ENCODE measurements at places on chromosomes 6 and 20.

- no peak for DNase-seq
These were observed 370.7 kb downstream of the GJA1 start for GRCh38 chr6:121806116-121806515.

DNA sequence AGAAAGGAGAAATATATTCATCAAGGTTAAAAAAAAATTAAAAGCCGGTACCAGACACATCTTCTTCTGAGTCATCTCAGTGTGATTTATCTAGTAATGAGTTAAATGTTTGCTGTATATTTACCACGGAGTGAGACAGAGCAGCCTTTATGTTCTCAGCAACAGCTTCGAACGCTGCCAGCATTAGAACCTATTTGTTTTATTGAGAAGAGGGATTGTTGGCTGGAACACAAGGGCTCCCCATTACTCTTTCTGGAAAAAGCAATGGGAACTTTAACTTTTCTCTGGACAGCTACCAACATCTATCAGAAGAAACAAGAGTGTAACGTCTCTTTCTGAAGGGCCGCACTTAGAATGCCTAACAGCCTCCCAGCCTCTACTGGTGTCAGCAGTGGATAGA lies 105.3 kb upstream of the TAB2 start:
- DNase-seq: no peak

- no peak for DNase-seq
These were observed 33.1 kb downstream of the MDFI start for GRCh38 chr6:41671376-41671775.

DNA sequence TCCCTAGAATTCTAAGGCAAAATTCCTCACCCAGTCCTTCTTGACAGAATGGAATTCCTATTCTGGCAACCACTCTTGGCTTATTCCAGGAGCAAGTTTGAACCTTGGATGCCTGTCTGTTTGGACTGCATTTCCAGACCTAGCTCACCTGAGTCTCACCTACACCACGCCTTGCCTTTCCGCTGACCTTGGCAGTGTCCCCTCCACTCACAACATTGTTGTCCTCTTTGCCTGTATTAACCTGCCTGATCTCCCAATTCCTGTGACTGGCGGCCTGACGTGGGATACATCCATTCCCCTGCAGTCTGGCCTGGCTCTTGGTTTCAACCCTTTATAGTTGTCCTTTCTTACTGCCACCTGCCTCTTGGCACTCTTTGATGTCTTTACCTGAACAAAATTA lies 281.4 kb upstream of the SOX4 start:
- DNase-seq: no peak

- DNase-seq: no peak
These were observed 27.7 kb downstream of the GNAS-AS1 start for GRCh38 chr20:58822748-58823730.

DNA sequence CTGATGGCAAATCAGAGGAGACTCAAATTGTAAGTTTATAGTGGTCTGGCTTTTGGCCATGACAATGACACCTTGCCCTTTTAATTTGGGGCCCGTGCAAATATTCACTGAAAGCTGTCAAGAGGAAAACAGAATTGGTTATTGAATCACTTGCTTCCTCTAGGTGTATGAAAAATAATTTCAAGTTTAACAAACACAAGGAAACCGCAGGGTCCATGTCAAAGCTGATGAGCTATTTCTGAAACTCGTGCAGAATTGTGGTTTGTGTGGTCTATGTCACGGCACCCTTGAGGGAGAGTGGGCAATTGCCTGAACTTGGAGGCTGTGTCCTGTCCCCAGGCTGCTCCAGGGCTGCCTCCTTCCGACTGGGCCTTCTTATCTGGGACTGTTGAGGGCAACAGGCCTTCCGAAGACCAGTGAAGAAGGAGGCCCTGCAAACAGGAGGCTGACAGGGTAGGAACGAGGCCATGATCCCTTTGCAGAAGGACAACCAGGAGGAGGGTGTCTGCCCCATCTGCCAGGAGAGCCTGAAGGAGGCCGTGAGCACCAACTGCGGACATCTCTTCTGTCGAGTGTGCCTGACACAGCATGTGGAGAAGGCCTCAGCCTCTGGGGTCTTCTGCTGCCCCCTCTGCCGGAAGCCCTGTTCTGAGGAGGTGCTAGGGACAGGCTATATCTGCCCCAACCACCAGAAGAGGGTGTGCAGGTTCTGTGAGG lies 788 bp downstream of the TRIM40 start:
- DNase-seq: no peak

- DNase-seq: no peak
These were observed 101.3 kb downstream of the RTN4IP1 start for GRCh38 chr6:106527979-106528378.

GRCh38 chr6:104644848-104645247 lies 214.9 kb downstream of the HACE1 start:
- DNase-seq: no peak

DNA sequence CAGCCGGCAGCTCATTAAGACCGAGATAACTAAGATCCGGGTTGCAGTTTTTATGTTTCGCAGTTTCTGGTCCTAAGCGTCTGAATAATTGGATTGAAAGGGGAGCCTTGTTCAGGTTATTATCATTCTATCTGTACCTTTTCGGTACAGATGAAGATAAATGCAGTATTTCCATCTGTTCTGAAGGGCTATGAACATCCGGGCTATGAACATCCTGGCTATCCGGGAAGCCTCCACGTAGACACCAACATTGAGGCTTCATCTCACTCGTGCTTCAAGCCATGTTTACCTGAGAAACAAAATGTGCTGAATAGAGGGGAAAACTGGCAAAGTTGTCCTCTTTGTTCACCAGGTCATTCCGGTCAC lies 399 bp upstream of the REPS1 start:
- no peak for DNase-seq

- DNase-seq: no peak
These were observed 11.8 kb upstream of the ZNF76 start for GRCh38 chr6:35247642-35248231.

- DNase-seq: no peak
These were observed 67.7 kb upstream of the CD93 start for GRCh38 chr20:23153696-23154341.

DNA sequence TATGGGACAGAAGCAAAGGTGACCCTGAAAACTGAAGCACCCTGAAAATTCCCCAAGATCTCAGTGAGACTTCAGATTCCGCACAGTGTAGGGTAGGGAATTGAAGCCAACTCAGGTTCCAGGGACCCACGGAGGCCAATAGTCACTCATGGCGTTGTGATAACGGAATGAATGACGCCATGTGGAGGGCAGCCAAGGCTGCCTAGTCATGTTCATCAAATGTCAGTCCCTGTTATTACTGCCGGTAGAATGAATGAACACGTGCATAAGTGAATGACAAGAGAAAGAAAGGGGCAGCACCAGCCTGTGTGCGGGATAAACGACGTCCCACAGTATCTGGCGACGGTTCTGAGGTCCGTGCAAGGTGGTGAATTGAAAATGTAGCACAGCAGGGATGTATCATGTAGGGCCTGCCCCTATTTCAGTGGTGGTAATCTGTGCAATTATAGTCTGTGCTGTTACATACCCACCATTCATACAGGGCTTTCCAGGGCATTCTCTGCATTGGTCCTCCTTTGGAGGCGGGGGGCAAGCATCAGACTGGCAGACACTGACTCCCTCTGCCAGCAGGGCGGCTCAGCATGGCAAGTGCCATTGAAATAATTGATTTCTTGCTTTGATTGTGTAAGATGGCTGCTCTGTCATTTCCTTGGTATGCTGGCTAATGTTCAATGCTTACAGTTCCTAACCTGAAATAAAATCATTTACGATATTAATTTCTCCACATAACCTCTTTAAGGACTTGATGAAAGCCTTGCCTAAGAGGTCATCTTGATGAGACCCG lies 386.9 kb downstream of the CDH4 start:
- no peak for DNase-seq

- DNase-seq: peak; percentile 97
These were observed at the start of gene ZMYND8 for GRCh38 chr20:47356526-47357295. ZMYND8 (minus strand) TSS chr20:47356699; CDS start chr20:47356670, 29 bp downstream.

DNA sequence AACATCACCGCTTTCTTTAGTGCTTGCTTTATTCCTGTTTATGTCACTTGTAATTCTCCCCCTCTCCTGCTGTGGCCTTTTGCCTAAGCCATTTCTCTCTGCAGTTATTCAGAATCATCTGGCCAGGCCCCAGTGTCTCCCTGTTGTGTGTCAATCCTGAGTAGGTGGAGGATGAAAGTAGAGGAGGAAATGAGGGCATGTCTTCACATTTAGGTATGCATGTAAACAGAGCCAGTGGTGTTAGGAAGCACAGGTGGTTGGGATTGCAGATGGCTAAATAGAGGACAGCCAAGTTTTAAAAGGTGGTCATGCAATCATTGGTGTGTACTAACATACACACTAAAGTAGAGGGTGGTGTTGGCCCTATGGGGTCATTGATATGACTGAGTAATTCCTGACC lies 5.2 kb downstream of the PRSS35 start:
- DNase-seq: no peak

DNA sequence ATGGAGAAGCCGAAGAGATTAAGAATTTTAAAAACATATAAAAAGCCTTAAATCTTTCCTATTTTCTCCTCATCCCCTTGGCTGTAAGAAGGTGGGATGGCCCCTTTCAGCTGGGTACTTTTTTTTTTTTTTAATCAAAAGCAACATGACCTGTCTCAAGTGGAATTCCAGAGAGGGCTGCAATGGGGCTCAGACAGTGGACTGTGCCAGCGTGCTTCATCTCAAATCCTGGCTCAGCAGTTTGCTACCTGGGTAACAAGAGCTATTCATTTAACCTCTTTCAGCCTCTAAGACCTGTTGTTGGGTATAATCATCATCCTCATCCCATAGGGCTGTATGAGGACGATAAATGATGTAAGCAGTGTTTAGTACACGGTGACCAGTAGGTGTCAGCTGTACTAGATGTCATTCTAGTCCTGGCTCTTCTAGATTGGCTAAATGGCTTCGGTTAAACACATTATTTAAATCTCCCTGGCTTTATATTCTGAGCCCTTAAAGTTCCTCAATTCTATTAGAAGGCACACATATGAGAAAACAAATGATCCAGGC lies 6.9 kb upstream of the PPP1R3G start:
- no peak for DNase-seq

DNA sequence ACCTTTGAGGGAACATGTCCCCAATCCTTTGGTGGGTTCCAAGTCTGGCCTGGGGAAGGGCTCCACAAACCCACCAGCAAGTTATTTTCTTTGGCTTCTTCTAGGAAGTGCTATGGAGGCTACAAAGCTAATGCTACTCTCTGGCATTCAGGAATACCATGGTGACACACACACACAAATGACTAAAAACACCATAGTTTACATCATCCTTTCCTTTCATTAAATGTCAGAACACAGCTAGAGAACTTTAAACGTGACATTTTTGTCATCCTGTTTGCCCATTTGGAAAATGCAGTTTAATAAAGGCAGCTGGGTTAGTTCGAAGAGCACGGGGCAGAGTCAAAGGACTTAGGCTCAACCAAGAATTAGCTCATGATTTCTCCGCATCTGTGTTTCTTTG lies 40.2 kb upstream of the PROKR2 start:
- DNase-seq: no peak

DNA sequence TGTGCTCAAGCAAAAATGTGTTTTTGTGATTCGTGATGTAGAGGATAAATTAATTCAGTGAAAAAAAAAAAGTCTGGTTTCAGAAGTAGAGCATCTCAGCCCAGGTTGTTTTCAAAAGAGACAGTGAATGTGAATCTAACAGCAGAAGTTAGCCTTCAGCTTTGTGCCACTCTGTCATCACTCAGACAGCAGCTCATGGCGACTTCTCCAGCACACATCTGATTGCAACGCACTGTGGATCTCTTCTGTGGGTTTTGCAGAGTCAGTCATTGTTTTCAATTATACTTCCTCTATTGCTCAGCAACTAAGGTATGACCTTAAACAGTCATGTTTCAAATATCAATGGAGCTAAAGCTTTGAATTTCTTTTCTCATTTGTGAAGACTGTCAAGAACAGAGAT lies 335.5 kb upstream of the POU3F2 start:
- DNase-seq: no peak

- DNase-seq: no peak
These were observed 715.0 kb downstream of the TFAP2A start for GRCh38 chr6:9699888-9700287.

DNA sequence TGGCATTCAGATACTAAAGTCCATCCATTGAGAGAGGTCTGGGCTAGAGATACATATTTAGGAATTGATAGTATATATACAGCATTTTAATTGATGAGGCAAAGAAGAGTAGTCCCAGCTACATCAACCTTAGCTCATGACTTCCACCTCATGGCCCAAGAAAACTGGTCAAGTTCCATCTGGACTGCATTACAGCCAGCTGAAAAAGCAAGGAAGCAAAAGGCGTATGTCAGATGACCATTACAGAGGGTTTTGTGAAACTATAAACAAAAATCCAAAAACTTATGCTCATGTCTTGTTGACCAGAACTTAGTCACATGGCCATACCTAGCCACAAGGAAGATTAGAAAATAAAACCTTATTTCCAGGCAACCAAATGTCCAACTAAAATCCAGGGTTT lies 46.8 kb upstream of the RNF146 start:
- DNase-seq: no peak

- no peak for DNase-seq
These were observed 102.8 kb downstream of the PREP start for GRCh38 chr6:105300090-105300489.

- no peak for DNase-seq
These were observed 50.2 kb downstream of the ERMARD start for GRCh38 chr6:169801396-169802160.

DNA sequence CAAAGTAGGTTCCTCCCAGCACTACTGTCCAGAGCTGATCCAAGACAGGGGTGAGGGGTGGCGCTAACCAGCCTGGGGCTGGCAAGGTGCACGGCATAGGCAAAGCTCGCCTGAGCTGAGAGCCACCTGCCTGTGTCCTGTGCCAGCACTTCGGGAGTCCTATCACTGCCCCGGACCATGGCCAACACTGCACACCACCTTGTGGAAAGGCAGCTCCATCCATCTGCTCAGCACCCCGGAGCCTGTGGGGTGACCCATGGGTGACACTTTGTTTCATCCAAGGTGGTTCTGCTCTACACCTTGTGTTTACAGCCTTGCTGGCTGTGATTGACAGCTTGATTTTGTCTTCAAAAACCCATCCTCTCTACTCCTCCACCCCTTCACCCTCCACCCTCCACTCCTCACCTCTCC lies 32.9 kb upstream of the GATA5 start:
- DNase-seq: no peak

- no peak for DNase-seq
These were observed 281.0 kb downstream of the TFAP2C start for GRCh38 chr20:56909918-56910714.

GRCh38 chr6:119327810-119328209 lies 21.8 kb downstream of the MAN1A1 start:
- no peak for DNase-seq

Data from stimulated activated CD4-positive, alpha-beta T cell treated with anti-CD3 and anti-CD28 coated beads, Interleukin-1b, Interleukin-23, amount 100 ng/mL, for 4 hours (primary cell).